Suprapubic skin (tissue), 4 donors: ENCODE measurements at places on chromosomes 6 and 20. TPM values are rescaled to one million over a fixed set of nuclear protein-coding genes. Genes with fewer than 3 reads are reported as not detected.

Gene CPXM1
- 2.0 TPM for total RNA-seq

Gene METTL24
- total RNA-seq: 0.45 TPM

GRCh38 chr6:15930207-15930606 is 198.7 kb upstream of the MYLIP start:
- no peak for DNase-seq

DNA sequence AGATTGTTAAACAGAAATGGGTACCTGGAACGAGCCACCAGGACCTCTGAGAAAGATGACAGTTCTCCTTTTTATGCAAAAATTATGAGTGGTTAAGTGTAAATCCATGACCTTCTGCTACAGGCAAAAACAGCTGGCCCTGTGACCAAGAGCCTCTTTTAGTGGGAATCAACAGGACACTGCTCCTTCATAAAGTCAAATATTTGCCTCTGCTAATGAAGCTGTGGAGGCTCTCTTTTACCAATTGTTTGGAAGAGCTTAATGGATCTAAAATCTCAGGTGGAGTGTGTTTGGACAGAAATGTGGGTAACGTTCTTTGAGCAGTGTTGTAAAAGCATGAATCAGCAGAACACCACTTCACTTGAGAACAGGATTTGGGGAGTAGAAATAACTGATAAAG is 117.5 kb upstream of the PCSK2 start:
- DNase-seq: no peak
